ENCODE measurements at places on chromosomes 7 and 10.

DNA sequence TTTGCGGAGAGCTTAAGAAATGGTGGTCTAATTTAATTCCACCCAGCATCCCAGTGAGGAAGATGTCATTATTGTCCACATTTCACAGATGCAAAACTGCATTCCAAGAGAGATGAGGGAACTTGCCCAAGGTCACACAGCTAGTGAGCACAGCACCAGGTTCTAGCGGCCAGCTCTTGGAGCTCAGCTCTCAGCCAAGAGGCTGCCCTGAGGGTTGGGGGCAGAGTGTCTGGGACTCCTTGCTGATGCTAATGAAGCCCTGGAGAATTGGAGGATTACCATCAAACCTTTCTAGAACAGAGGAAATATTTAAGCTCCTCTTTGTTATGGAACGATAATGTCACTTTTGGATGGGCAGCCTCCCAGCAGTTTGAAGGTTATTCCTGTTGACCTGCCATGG lies 48.0 kb downstream of the PLPP4 start:
- H3K36me3 ChIP-seq, result no peaks in the 10 kb centered on the region
- H3K4me3 ChIP-seq, result no peak overlapping the region
- no peak for DNase-seq
- H3K4me1 ChIP-seq, result no peaks in the 10 kb centered on the region
- H3K27me3 ChIP-seq, result no peaks in the 10 kb centered on the region

DNA sequence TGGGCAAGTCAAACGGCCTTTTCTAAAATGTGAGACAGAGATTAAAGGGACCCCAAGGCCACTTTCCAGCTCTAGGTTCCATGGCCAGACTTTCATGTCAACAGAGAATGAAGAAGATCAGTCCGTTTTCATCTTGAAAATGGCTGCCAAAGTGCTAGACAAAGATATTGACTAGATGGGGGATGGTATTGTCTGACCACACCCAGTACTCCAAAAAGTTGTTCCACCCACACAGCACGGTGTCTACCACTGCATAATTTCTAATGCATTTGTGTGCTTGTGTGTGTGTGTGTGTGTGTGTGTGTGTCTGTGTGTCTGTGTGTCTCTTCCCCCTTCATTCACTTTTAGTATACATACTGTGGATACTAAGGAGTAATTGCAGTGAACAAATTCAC lies 1.3 kb downstream of the COL1A2 start:
- H3K36me3 ChIP-seq, result peaks cover 3% of the 10 kb centered on the region
- no peak for DNase-seq
- no peak overlapping the region for H3K4me3 ChIP-seq
- H3K27ac ChIP-seq, result no peak overlapping the region
- H3K27me3 ChIP-seq, result peaks cover 48% of the 10 kb centered on the region

GRCh38 chr7:157481389-157481788 lies 144.6 kb downstream of the DNAJB6 start:
- H3K36me3 ChIP-seq, result no peaks in the 10 kb centered on the region
- peaks cover 17% of the 10 kb centered on the region for H3K4me1 ChIP-seq
- H3K27ac ChIP-seq, result no peak overlapping the region

- H3K27me3 ChIP-seq, result no peaks in the 10 kb centered on the region
- DNase-seq, result no peak
- H3K4me1 ChIP-seq, result peaks cover 7% of the 10 kb centered on the region
- no peak overlapping the region for H3K4me3 ChIP-seq
- no peak overlapping the region for H3K27ac ChIP-seq
These were observed 58.0 kb downstream of the IPMK start for GRCh38 chr10:58209669-58210068.

DNA sequence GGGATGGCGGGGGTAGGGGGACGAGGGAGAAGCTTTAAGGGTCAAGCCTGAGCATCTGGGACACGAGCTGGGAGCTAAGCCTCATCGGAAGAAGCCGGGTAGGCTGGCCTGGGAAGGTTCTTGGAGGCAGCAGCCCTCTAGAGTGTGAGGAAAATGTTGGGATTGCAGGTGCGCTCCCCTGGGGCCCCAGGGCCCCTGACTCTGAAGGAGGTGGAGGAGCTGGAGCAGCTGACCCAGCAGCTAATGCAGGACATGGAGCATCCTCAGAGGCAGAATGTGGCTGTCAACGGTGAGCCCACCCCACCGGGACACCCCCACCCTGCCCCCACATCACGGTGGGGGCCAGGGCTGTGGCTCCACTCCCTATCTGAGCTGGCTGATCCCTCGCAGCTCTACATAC lies 6.9 kb downstream of the ZYX start:
- H3K27me3 ChIP-seq, result no peaks in the 10 kb centered on the region
- peaks cover 2% of the 10 kb centered on the region for H3K36me3 ChIP-seq
- DNase-seq, result no peak
- no peak overlapping the region for H3K4me3 ChIP-seq
- peaks cover 12% of the 10 kb centered on the region for H3K4me1 ChIP-seq

DNA sequence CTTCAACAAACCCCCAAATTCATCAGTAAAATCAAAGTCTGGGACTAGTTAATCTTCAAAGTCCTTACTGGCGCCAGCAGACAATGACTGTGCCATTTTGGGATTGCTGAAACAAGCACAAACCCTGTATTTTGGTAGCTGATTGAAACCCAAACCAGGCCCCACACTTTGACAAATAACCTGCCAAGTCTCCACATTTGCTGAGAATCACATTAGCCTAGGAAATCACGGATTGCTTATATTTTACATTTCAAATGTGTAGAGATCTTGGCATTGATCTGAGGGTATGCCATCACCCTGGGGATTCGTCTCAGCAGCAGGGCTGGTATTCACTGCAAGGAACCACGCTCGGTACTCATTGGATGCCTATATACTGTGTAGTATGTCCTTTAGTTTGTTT lies 501.1 kb downstream of the CALN1 start:
- no peak for DNase-seq
- H3K4me3 ChIP-seq, result no peak overlapping the region

Data from T-helper 17 cell (primary cell).